ENCODE measurements at places on chromosomes 1 and 21.
A peak's percentile ranks its signal among the peaks of the same experiment; 100 is the strongest.

GRCh38 chr1:229034342-229034741, 236.6 kb upstream of the RAB4A start:
- no peak for DNase-seq

- no peak for DNase-seq
These were observed 89.3 kb upstream of the SGIP1 start for GRCh38 chr1:66444438-66445265.

DNA sequence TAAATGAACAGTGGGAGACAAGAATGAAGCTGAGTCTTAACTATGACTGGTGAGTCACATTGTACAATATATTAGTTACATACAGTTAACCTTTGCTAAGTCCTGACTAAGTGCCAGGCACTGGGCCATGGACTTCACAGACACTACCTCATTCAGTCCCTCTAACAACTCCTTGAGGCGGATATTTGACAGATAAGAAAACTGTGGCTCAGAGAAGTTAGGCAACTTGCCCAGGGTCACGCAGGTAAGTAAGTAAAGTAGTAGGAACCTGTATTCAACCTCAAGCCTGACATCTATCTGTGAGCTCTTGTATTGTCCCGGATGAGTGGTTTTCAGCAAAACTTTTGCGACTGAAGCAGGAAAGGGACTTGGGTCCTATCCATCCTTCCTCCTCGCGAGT, 62.1 kb downstream of the GNG12 start:
- no peak for DNase-seq

DNA sequence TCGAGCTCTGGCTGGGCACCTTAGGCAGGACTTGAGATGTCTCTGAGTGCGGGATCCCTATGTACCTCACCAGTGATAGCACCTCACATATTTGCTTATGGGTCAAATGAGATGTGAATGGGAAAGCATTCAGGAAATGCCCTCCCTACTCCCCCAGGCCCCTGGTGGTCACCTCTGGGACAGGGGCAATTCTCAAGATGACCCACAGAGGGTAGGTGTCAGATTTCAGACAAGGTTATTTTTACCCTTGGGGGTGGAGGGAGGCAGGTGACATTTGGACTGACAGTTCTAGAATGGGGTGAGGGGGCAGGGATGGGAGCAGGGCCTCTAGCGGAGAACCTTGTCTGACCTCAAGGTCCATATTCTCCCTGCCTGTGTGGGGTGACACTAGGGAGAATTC, 27.1 kb downstream of the ACOT11 start:
- DNase-seq, result no peak

DNA sequence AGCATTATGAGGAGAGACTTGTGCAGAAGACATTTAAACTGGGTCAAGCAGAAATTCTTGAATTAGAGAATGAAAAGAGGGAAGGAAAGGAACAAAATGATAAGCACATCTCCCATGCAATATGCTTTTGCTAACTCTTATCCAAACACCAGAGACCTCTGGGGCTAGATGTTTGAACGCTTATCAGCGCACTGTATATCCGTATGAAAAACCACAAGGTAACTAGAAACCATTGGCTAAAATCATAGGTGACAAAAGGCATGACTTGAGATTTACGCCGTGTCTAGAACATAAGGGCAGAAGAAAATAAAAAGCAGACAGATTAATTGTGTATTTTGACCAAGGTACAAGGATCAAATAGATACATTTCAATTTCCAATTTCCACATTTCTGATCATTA, 38.0 kb upstream of the TIAM1 start:
- no peak for DNase-seq

GRCh38 chr1:110420023-110420662, 12.6 kb upstream of the LAMTOR5 start:
- DNase-seq, result no peak

- DNase-seq, result no peak
These were observed 85.9 kb upstream of the WARS2 start for GRCh38 chr1:119226321-119226720.

DNA sequence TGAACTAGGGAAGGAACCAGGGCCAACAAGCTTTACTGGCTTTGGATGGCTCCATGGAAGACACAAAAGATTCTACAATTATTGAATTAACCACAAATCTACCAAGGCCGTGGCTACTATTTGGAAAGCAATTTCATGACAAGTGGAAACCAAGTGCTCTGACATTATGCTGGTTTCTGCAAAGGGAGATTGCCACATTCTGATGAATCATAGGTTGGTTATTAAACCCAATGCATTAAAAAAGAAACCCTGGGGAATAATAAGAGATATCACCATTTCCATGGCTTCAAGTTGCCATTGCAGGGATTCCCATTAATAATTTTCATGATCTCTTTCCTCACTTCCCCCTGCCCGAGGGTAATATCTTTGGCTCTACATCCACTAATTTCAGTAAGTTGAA, 359.2 kb upstream of the NCAM2 start:
- DNase-seq, result no peak

- DNase-seq, result no peak
These were observed 9.7 kb downstream of the HSD3B1 start for GRCh38 chr1:119516680-119517079.

- peak; percentile 93 for DNase-seq
These were observed 482.4 kb downstream of the NPHP4 start for GRCh38 chr1:5509664-5510452.

DNA sequence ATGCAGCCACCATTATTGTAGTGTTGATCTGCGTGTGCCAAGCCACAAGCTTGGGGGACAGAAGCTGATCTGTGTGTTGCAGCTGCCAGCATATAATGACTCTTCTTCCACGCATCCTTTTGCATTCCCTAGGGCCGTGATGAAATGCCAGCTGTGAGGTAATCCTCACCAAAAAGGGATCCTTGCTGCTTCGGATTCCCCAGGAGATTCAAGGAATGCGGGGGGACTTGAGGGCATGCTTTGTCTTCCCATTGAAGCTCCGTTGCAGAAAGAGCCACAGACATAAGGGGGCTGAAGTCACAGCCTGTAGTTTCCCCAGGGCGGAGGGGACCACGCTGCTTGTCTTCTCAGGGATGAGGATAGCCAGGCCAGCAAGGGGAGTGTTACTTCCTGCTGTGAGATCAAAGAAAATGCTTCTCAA, 281.6 kb upstream of the FMN2 start:
- no peak for DNase-seq

- DNase-seq, result peak; percentile 17
These were observed 58.6 kb downstream of the MDM4 start for GRCh38 chr1:204574865-204575163.

DNA sequence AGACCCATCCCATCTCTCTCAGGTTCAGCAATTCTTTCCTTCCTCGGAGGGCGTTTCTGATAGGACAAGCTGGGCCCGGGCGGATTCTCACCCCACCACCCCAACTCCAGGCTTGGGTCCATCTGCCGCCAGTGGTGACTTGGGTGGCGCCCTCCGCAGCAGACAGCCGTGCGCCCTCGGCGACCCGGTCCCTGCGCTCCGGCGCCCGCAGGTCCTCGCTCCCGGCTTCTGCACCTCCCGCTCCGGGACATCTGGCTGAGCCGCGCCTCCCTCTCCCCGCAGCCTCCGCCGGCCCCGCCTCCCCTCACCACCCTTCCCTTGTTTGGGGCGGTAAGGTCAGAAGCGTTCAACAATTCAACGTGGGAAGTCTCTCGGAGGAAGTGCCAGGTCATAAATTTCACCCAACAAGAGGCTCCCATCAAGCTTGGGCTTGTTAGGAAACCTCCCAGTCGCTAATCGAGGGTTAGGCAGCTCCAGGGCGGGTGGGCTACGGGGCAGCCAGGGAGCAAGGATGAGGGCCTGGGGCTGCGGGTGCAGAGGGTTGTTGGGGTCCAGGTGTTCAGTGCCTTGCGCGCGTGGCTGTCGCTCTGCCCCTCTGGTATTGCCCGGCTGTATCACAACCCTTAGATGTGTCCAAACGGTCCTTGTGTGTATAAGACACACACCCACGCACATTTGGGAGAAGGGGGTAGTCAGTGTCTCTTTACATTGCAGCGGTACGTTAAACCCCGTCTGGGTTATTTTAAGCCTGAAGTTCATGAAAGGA, 39.8 kb downstream of the OLIG1 start:
- no peak for DNase-seq

DNA sequence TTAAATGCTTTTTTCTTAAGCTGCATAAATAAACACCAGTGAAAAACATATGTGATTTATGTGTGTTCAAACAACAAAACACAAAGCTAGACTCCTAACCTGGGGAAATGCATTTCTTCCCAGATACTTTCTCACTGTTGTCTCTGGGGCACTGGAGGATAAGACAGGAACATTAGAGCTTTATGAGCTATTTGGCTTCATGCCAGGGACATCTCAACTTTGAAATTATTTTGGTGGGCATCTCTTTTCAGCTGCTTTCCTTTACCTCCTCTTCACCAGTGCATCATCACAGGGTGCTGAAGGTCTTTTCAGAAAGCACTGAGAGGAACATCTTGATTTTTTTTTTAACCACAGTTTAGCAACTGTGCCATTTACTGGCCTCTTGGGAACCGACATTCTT, 212.9 kb downstream of the DNM3 start:
- no peak for DNase-seq

DNA sequence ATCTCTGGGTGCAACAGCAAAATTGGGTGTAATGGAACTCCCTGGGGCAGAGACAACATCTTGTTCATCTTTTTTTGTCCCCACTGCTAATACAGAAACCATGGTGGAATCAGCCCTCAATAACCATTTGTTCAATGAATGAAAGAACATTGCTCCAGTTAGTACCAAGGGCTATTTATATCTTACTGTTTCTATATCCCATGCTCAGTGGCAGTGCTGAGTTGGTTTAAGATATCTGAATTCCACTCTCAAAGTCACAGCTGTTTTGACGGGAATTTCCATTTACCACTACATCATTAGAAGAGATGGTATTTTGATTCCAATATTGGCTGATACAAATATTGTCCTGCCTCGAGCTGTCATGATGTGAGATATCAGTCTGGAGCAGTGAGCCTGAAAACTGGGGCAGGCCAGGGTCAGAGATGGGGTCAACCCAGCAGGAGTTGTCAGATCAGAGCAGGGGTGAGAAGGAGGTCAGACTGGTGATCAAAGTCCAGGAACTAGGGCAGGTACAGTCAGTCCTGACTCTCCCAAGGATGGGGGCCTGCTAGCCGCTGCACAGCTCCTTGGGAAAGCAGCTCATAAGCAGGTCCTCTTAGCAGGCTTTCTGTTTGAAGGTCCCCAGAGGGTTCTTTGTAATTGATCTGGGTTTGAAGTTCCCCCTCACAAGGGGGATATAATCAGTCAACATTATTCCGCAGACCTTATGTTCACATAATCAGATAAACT, 5.8 kb upstream of the PHC2 start:
- no peak for DNase-seq

DNA sequence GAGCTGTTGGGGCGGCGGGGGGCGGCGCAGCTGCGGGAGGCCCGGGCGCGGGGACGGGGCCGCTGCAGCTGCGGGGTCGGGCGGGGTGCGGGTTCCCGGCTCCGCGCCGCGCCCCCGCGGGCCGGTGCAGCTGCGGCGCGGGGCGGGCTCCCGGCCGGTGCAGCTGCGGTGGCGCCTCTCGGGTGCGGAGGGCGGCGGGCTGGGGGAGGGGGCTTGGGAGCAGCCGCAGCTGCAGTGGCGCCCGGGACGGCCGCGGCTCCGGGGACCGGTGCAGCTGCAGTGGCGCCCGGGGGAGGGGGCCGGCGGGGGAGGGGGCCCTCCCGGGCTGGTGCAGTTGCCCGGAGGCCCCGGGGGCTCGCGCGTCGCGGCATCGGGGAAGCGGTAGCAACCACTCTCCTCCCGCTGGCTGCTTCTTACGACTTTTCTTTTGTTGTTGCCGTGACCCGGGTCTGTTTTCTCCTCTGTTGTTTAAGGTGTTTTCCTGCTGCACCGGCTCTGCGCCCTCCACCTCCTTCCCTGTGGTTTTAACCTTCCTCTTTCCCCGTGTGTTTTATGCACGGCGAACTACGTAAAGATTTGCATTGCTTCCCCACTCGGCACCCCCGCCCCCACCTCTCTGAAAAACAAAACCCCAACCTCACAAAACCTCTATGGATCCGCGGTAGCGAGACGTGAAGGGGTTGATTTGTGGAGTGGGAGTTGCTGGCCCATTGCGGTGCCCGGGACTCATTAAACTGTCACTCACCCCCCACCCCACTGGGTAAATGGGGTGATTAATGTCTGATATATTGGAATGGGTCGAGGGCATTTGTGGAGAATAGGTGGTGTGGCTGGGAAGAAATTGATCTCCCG, 1.7 kb upstream of the ZBTB18 start:
- DNase-seq, result peak; percentile 57

DNA sequence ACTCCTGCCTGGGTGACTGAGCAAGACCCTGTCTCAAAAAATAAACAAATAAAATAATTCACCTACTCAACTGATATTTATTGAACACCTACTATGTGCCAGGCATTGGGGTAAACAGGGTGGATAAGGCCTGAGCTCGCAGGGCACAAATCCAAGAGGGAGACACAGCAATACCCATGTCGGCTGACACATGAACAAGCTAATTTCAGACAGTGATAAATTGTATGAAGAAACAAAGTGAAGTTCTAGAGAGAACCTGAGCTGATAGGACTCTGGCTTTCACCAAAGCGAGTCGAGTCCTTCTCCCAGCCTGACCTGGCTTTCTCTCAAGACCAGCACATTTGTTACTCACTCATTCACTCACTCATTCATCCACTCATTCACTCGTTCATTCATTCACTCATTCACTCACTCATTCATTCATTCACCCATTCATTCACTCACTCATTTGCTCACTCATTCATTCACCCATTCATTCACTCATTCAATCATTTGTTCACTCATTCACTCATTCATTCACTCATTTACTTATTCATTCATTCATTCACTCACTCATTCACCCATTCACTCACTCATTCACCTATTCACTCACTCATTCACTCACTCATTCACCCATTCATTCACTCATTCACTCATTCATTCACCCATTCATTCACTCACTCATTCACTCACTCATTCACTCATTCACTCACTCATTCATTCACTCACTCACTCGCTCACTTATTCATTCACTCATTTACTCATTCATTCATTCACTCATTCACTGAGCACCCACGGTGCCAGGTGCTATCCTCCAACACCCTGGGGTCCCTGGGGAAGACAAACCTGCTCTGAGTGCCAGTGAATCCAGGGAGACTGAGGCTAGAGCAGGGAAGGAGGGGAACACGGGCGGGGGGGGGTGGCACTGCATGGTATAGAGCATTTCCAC, 37.4 kb upstream of the CASZ1 start:
- DNase-seq, result no peak

- peak; percentile 84 for DNase-seq
These were observed 40.6 kb downstream of the SRRM1 start for GRCh38 chr1:24683713-24684162.

GRCh38 chr1:20590306-20590777, 1.4 kb downstream of the CDA start:
- DNase-seq, result peak; percentile 82

- DNase-seq, result no peak
These were observed 27.0 kb downstream of the STYXL2 start for GRCh38 chr1:167120899-167121298.

DNA sequence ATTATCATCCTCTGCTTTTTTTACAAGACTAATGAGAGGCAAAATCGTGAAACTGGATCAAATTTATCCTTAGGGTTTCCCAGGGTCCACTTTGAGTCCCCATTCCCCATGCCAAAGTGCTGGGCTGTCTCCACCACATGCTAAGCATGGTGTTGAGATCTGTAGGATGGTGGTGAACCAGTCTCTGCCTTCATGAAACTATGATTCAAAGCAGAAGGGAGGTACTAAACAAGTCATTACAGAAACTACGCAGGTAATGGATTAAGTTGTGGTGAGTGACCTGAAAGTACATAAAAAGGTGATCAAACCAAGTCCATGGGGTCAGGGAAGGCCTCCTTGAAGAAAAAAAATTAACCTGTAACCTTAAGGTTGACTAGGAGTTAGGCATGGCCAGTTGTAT, 265.2 kb downstream of the ATG4C start:
- no peak for DNase-seq

GRCh38 chr1:55957276-55957675, 622.1 kb downstream of the PLPP3 start:
- DNase-seq, result peak; percentile 13
